NCI-H1105 (cell line): ENCODE measurements at places on chromosomes 5 and 9.

DNA sequence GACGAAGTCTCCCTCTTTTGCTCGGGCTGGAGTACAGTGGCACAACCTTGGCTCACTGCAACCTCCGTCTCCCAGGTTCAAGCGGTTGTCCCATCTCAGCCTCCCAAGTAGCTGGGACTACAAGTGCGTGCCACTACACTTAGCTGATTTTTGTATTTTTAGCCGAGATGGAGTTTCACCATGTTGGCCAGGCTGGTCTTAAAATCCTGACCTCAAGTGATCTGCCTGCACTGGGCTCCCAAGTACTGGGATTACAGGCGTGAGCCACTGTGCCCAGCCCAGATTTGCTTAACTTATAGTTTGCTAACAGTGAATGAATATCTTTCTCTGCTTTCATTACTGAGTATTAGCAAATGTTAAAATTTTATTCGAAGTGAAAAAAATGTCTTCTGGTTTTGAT lies 84.3 kb downstream of the VPS13A start:
- no peak for DNase-seq

DNA sequence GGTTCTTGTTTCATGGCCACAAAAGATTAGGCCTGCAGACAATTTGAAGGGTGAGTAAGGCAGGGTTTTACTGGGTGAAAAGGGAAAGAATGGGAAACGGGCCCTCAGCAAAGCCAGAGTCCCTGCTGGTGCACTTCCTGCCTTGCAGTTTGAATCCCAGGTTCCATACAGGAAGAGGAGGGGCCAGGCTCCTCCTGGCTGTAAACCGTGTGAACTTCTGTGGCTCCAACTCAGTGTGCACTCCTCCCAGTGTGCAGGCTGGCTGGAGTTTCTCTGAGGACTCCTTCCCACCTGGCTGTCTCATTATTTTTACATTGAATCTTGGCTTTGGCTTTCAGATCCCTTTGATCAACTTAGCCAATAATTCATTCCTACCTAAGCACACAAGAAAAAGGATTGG lies 367.1 kb upstream of the KLF4 start:
- no peak for DNase-seq

GRCh38 chr5:74717596-74717995 lies 32.6 kb downstream of the HEXB start:
- DNase-seq, result peak; percentile 31

DNA sequence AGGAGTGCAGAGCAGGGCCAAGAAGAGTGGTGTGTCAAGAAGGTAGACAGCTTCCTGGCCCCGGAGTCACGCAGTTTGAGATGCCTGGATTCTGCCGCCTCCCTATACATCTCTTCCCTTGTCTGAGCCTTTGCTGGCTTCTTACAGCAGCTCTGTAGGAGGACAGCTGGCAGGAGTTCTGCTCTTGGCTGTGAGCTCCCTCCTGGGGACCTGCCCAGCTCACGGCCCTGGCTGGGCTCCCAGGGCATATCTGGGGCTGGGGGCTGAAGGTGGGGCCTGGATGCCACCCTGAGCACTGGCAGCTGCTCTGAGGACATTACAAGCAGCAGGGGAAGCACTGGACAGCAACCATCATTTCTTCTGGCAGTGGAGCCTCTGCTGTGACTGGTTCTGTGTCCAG lies 786 bp upstream of the TSSK1B start:
- DNase-seq, result no peak

GRCh38 chr5:173615884-173616576 lies 420 bp downstream of the BOD1 start:
- DNase-seq, result peak; percentile 27

GRCh38 chr5:8923526-8923925 lies 622.3 kb downstream of the SEMA5A start:
- no peak for DNase-seq

DNA sequence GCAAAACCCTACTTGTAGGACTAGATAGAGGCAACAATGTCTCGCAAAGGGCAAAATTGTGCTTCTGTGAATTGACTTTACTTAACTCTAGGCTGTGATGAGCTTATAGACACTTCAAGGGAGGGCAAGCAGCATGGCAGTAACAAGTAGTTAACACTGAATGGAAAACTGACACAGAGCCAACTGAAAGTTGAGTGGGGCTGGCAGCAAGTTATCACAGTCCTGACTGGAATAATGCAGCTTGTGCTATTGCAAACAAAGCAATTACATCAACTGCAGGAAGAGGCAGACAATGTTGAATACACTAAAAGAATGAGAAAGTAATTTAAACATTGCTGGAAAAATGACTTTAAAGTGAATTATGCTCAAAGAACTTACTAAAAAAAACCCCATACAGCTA lies 62.2 kb downstream of the RNF38 start:
- DNase-seq, result no peak

- DNase-seq, result no peak
Observed at GRCh38 chr5:172413601-172414171, 40.6 kb downstream of the SH3PXD2B start.

DNA sequence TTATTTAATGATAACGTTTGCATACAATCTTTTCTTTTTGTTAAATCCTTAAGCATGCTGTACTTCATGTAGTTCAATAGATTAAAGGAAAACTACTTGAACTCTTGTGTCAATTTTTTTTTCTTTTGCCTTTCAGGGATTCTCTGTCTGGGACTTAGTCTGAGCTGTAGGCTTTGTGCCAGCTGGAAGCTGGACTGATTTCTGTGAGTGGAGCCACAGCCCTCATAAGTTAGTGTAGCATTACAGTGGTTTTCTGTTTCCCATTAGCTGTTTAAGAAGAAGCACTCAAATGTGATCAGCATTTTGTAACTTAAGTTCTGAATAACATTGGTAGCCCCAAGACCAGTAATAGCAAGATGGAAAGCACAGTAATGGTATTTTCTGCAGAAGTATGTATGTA lies 330.6 kb upstream of the MEF2C start:
- no peak for DNase-seq
